ENCODE measurements at places on chromosomes 4 and X.

DNA sequence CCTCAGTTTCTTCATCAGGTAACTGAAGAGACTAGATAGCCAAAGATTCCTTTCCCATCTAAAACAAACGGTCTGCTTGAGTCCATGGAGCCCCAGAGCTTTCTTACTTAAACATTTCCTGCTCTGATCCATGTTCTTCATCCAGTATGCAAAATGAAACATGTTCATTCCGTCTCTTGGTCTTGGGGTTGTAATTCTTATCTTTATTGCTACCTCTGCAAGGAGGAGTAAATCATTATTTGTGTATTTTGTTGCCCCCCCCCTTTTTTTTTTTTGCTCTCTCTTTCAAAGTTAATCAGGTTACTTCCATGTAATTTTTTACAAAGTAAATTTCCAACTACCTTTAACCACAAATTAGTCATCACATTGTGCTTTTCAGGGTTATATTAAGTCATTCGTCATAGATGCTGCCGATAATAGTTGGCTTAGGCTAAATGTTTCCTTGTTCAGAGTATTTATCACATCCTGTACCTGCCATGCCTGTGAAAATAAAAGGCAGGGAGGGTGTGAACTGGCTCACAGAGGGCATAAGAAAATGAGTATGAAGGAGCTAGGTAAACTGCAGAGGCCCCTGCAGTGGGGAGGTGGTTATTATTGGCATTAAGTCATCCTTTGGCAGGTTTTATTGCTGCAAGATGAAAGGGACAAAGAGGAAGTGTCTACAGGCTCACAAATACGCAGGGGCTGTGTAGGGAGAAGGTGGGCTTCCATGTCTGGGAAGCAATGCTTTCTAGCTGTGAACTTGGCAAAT is 76.7 kb upstream of the HS3ST1 start:
- no peak for DNase-seq

DNA sequence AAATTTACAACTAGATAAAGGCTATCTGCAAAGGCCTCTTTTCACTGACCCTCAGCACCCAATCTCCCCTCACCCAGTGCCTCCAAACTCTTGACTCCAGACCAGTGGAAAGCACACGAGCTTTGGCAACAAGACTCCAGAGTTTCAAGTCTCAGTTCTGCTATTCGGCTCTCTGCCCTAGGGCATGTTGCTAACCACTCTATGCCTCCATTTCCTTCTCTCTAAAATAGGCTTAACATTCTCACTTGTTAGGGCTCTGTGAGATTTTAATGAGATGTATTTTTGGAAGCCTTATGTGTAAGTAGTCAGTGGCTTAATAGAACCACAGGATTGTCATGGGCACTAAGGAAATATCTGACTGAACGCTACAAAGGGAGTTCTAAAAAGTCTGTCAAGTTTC is 116.5 kb upstream of the IQCM start:
- no peak for DNase-seq

DNA sequence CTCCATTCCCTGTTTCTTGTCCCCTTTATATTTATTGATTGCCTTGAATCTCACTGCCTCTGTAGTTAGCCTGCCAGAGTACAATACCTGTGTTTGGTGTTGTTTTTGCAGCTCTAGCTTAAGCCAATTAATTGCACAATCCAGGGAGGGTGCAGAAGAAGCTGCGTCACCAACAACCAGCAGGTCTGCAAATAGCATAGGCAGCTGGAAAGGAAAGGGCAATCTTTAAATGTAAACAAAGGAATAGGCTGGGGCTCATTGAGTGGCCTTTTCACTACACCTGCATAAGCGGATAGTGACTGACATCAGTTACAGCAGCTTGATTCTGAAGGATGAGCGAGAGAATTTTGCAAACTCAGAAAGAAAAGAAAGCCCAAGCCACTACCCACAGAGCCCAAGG is 106.8 kb upstream of the RAI2 start:
- no peak for DNase-seq

DNA sequence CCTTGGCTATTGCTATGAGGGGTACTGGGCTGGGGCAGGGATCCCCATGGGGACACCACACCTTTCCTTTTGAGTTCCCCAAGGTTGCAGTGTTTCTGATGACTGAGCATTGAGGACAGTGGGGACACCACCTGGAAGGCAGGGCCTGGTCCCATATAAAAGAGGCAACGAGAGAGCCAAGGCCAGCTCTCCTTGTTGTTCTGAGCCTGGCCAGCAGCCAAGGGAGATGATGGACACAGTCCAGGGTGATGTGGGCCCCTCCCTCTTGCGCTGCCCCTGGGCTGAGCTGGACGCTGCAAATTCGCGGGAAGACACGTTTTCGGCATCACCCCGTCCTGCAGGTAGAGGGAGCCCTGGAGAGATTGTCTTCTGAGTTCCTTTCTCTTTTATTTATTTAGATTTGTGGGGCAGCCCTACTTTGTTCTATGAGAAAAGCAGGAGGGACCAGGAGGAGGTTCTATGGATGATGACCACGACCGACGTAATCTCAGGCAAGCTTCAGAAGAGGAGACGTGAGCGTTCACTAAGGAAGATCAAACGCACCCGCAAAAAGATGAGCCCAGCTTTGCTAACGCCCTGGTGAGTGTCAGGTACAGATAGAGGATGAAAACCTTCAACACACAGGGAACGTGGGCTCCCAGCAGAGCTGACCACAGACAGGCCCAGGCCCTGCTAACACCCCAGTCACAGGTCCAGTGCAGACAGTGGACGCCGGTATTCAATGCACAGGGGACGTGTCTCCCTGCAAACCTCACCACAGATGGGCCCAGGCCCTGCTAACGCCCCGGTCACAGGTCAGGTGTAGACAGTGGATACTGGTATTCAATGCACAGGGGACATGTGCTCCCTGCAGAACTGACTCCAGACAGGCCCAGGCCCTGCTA is 97.4 kb downstream of the SHOX start:
- DNase-seq = no peak

GRCh38 chr4:10184041-10184440 is 67.4 kb upstream of the WDR1 start:
- DNase-seq = no peak
